Effector memory CD4-positive, alpha-beta T cell (primary cell): ENCODE measurements at places on chromosomes 1 and 21.

GRCh38 chr1:210250998-210251679, 18.5 kb downstream of the SERTAD4 start:
- DNase-seq, result no peak

GRCh38 chr21:43193651-43194302, 25.0 kb downstream of the CRYAA start:
- DNase-seq, result no peak

DNA sequence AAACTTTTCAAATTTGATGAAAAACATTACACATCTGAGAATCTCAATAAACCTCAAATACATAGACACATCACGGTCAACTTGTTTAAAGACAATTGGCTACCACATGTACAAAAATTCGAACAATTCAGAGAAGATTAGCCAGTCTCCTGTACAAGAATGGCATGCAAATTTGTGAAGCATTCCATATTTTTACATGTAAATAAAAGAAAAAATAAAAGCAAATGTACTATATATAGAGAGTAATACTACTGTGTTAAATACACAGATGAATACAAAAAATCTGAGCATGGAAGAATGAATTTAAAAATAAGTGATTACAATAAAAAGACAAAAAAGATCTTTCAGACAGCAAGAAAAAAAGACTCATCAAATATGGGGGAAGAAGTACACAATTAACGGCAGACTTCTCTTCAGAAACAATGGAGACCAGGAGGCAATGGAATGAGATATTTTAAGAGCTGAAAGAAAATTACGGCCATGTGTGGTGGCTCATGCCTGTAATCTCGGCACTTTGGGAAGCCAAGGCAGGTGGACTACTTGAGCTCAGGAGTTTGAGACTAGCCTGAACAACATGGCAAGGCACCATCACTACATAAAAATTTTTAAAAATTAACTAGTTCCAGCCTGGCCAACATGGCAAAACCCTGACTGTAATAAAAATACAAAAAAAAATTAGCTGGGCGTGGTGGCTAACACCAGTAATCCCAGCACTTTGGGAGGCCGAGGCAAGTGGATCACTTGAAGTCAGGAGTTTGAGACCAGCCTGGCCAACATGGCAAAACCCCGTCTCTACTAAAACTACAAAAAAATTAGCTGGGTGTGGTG, 23.2 kb downstream of the HAX1 start:
- no peak for DNase-seq

- no peak for DNase-seq
These were observed 698.7 kb upstream of the ADGRL4 start for GRCh38 chr1:79705218-79705617.

DNA sequence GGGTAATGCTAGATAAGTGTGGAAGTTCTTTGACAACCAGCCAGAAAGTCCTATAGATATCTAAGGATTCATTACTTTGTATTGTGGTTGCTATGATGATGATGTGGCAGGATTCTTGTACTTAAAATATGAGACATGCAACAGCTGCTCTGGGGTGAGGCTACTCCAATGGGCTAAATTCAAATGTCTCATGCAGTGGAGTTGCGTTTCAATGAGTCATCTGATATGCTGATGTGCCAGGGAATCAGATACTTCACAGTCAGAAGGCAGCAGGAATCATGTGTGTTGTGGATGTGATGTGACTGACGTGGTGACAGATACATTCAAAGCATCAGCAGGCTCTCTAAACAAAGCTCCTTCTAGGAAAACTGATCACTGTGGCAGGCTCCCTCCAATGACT, 66.5 kb downstream of the TSEN15 start:
- no peak for DNase-seq

DNA sequence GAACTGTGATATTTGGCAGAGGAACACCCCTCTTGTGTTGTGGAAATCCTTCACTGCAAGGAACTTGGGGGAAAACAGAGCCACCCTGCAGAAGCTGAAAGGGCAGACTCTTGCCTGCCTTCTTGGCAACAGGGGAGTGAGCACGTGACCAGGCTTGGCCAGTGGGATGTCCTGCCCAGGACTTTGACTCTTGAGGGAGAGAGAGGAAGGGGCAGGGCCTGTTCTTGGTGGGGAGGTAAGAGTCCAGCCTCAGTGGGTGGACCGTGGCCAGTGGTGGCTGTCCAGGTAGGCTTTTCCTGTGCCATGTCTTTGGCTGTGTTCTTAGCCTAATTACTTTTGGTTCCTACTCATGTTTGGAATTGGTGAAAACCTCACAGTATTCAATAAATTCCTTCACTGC, 8.6 kb upstream of the AK2 start:
- DNase-seq, result no peak

DNA sequence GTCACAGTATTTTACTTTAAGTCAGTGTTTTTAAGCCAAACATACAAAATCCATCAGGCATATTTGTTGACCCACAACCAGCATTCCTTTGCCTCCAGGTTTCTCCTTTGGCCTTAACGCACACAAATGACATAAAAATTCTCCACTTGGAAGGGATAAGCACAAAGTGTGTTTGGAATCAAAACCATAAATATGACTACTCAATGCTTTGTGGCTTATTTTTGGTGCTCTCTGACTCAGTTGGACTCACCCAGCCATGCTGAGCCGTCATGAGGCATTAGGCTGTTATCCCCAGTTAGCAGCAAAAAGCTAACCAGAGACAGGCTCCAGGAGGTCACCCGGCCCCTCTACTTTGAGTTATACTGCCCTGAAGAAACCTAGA, 948 bp downstream of the PRUNE1 start:
- DNase-seq, result no peak

GRCh38 chr1:62448221-62448933, 11.5 kb downstream of the USP1 start:
- no peak for DNase-seq

- DNase-seq, result no peak
These were observed 104.0 kb downstream of the PDE9A start for GRCh38 chr21:42757422-42757821.

DNA sequence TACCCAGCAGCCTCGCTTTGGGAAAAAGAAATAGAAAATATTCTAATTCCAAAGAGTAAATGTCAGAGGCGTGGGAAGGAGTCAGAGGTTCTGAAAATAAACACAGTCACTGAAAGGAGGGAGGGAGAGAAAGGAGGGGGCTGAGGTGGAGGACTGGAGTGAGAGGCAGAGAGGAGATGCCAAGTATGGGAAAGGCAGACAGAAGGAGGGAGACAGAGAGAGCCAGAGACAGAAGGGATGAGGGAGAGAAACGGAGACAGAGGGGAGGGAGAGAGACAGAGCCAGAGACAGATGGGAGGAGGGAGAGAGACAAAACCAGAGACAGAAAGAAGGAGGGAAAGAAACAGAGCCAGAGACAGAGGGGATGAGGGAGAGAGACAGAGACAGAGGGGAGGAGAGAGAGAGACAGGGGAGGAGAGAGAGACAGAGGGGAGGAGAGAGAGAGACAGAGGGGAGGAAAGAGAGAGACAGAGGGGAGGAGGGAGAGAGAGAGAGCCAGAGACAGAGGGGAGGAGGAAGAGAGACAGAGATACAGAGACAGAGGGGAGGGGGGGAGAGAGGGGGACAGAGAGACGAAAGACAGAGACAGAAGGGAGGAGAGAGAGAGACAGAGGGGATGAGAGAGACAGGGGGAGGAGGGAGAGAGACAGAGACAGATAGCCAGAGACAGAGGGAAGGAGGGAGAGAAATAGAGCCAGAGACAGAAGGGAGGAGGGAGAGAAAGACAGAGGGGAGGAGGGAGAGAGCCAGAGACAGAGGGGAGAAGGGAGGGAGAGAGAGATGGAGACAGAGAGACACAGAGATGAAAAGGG, 525.5 kb downstream of the MATN1 start:
- DNase-seq, result no peak

GRCh38 chr1:85607126-85607920, 26.8 kb downstream of the CCN1 start:
- no peak for DNase-seq

DNA sequence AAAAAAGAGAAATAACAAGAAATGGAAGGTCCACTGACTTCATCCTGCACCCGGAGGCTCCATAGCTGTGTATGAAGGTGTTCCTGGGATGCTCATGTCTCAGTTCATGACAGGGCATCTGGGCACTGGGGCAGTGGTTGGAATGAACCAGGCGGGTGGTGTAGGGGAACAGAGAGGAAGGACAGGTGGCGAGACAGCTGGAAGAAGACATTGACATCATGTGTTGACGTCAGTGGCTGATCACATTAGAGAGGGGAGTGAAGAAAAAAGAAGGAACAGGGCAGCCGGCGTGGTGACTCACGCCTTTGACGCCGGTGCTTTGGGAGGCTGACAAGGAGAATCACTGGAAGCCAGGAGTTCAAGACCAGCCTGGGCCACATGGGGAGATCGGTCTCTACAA, 50.1 kb downstream of the HUNK start:
- DNase-seq, result no peak

GRCh38 chr1:31433396-31433930, 20.4 kb downstream of the SERINC2 start:
- DNase-seq, result no peak

DNA sequence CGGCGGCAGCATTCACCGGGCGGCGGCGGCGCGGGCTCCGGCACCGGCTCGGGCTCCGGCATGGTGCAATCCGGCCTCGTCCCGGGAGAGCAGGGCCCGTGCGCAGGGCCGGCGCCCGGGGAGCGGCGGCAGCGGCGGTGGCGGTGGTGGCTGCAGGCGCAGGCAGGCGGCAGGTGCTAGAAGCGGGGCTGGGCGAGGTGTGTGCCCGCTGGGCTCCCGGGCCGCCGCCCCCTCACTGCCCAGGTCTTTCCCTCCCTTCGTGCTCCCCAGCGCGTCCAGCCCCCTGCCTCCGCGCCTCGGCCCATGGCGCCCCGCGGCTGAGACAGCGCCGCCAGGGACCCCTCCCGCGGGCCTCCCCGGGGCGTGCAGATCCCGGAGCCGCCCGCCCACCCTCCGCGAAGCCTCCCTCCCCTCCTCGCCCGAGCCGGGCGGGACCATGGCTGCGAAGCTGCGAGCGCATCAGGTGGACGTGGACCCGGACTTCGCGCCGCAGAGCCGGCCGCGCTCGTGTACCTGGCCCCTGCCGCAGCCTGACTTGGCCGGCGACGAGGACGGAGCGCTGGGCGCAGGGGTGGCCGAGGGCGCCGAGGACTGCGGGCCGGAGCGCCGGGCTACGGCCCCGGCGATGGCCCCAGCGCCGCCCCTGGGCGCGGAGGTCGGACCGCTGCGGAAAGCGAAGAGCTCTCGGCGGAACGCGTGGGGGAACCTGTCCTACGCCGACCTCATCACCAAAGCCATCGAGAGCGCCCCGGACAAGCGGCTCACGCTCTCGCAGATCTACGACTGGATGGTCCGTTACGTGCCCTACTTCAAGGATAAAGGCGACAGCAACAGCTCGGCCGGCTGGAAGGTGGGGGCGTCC, 492 bp downstream of the FOXO6 start:
- no peak for DNase-seq

- no peak for DNase-seq
These were observed at the start of gene LBR for GRCh38 chr1:225427235-225428067. Gene LBR (minus strand): TSS chr1:225428038. CDS start chr1:225424075, 3,963 bp downstream.

DNA sequence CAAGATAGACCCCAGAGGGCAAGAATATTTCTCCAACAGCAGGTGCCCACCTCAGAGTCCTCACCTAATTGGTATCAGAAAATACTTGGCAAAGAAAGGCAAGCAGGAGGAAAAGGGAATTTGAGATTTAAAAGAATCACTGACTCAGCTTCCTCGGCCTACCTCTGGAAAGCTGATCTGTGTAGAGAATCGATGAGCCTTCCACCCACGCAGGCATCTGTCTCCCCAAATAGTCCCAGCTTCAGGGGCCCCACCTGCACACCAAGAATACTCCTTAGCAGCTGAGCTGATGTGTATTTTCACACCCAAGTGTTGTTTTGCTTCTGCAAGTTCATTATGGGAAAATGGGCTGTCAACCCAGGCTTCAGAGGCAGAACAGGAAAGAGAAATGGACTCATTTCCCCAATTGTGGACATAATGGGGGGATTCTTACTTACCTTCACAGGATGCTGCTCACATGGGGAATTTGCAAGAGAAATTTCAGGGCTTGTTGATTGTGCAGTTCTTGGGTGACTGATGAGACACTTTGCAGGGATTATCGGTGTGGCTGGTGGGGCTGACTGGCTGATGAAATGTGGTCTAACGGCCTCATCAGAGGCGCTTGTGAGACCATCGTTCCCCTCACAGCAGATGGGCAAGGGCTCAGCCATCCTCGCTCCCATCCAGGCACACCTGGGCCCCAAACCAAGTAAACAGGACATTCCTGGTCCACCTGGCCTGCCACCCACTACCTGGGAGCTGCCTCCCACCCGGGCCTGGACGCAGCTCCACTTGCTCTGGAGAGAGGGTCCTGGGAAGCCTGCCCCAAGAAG, 436.3 kb downstream of the PTPRU start:
- no peak for DNase-seq

DNA sequence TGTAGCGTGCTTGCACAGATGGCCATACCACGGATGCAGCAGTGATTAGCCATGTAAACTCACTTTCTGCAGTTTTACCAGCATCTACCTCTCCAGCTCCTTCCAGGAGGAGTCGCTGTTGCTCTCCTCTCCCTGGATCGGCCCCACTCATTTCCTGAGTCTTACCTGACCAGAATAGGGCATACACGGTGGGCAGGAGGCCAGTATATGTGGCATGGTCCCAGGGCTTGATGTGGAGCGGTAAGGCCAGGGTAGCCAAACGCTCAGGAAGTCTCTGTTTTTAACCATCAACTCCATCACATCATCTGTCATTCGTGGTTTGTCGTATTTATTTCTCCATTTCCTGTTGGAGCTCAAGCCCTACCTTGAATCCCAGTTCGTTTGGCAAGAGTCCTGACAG, 163.4 kb upstream of the USP24 start:
- DNase-seq, result no peak

DNA sequence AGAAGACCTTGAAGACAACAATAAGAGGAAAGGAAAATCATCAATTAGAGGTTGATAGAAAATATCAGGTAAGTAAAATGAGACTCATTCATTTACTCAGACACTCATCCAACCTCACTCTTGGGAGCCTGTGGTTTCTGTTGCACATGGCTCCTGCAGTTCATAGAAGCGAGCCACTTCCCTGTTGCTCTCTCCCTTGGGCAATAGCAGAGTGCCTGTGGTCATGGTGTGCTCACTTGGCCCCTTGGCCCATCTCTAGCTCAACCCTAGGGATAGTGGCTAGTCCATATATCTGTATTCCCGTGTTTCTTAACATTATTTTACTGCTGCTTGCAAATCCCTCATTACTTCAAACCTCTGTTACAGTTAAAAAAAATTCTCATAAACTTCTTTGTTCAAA, 368.6 kb downstream of the PTPRC start:
- DNase-seq, result no peak

DNA sequence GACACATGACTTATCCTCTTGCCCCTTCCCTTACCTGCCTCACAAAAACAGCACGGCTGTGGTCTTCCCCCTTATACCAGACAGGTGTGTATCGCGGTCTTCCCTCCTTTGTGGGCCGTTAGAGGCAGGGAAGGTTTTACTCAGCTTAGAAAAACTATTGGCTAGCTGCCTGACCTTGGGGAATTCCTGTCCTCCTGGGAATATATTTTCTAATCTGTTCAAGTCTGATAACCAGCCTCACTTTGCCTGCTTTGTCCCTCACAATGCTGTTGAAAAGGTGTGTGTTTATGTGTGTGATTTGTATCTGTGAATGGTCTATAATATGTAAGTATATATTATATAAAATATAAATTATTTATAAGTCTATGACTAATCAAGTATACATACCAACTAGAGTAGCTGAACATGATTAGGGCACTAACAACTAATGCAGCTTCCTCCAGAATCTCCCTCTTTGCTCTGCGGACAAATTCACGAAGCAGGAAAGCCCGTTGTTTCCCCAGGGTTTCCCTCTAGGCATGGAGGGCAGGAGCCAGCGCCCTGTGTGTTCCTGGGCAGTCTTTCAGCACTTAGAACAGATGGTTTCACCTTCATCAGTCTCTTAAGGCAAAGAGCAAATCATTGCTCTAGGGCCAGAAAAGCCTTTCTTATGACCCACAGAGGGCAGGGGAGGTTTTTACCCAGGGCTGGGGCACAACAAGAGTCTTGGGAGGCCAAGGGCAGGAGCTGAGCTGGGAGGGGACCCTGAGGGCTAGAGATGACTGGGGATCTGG, 25.6 kb downstream of the SLC26A9 start:
- DNase-seq, result no peak
